Fibroblast of skin of left biceps (primary cell): ENCODE measurements at places on chromosomes 1 and 21.
A peak's percentile ranks its signal among the peaks of the same experiment; 100 is the strongest.

DNA sequence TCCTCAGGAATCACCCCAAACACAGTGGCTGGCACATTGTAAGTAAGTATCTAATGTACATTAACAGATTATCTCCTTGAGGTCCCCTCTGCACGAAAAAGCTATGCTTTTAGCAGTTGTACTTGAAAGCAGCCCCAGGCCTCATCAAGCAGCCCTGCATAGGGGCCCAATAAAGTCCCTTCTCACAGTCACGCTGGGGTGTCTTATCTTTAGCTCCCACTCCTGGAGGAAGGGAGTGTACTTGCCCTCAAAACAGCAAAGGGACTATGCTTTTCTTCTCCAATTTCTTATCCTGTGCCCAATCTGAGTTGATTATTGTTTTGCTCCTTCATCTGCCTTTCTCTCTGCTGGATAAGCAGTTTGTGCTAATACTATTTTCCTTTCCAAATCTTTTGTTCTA, 168.8 kb upstream of the PLXNA2 start:
- DNase-seq = no peak

- DNase-seq = no peak
These were observed 109.6 kb upstream of the ZNF678 start for GRCh38 chr1:227453631-227454355.

- DNase-seq = no peak
These were observed 182.9 kb upstream of the DPYD start for GRCh38 chr1:98103617-98104285.

GRCh38 chr1:201639826-201640225, 100.9 kb downstream of the NAV1 start:
- DNase-seq = no peak

DNA sequence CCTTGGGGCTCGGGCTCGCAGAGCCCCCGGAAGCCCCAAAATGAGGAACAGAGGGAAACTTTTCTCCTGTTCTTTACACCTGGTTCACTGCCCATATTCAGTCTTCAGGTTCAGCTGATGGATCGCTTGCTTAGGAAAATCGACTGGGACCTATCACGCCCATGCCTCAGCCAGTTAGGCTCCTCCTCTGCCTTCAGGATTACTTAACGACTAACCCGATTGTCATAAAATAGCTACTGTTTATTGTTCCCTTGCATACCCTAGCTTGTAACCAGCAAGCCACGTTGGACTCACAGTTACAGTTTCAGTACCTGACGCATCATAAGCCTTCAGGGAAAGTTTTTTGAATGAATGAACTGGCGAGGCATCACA, 692 bp downstream of the TARDBP start:
- no peak for DNase-seq

GRCh38 chr1:234978397-234979295, 150.0 kb downstream of the TOMM20 start:
- DNase-seq = no peak

- DNase-seq = no peak
These were observed 156.3 kb downstream of the VPS13D start for GRCh38 chr1:12386130-12386529.

GRCh38 chr1:4362314-4363044, 291.9 kb upstream of the AJAP1 start:
- no peak for DNase-seq

DNA sequence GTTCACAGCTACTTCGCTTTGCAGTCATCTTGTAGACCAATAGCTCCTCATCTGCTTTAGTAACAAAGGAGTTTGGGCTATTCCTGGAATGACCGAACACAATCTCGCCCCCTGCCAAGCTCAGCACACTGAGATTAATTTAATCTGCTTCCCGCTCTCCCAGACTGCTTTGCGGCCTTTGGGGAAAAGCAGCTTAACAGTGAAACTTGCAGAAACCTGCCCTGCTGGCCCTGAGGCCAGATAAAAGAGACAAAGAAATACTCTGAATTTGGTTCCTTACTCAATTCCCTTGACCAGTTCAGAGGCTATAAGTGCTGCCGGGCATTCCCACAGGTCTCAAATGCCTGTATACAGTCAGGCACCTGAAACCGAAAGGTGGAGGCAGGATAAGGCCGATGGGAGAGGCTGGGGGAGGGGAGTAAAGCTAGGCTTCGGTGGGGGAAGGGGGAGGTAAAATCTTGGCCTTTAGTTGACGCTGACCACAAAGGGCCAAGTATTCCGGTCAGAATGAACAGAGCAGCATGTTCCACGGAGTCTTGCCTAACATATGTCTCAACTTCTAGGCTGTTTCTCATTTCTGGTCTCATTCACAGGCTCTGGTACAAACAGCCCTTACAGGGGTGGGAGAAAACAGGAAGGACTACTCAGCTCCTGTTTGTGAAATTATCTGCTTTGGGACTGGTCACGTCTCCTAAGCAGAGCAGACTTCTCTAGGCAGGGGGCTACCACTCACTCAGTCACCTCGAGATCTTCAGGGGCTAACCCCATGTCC, 17.7 kb upstream of the A3GALT2 start:
- peak; percentile 38 for DNase-seq

- no peak for DNase-seq
These were observed 342.2 kb downstream of the CAMTA1 start for GRCh38 chr1:7127322-7128075.

DNA sequence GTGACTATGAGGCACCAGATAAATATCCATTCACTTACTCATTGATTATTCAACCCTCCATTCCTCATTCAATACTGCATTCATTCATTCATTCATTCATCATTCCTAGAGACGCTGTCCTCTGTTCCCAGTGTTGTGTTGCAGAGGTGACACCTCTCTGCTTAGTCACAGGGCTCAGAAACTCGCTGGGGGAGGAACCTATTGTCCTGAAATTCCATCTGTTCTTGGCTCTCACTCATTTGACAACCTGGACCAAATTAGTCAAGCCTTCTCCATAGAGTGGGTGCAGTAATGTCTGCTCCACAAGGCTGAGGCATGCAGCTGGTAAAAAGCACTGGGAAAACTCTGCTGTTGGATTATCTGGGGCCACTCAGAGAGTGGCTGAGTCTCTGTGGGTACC, 49.7 kb downstream of the MYOM3 start:
- no peak for DNase-seq

GRCh38 chr1:61472876-61473275, 252.1 kb downstream of the TM2D1 start:
- DNase-seq = no peak

GRCh38 chr1:86396498-86396890, 371 bp upstream of the ODF2L start:
- DNase-seq = no peak

DNA sequence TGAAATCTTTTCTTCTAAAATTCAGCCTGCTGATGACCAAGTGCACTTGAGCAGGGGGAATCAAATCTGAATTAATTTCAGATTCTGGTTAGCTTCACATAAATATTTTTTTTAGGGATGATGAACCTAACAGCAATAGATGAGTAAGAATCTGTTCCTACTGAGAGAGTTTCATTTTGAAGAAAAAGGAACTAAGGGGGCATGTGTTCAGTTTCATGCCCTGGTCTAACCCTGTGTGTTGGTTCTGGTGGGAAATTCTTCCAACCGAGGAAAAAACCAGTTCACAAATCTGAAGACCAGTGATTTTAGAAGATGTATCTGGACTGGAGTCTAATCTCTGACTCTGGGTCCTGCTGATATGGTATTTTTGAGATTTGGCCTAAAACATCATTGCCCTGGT, 13.7 kb downstream of the SELL start:
- DNase-seq = no peak

- DNase-seq = no peak
These were observed 17.5 kb upstream of the DUSP10 start for GRCh38 chr1:221759436-221759835.

GRCh38 chr1:113792471-113792870, 19.8 kb downstream of the RSBN1 start:
- no peak for DNase-seq

DNA sequence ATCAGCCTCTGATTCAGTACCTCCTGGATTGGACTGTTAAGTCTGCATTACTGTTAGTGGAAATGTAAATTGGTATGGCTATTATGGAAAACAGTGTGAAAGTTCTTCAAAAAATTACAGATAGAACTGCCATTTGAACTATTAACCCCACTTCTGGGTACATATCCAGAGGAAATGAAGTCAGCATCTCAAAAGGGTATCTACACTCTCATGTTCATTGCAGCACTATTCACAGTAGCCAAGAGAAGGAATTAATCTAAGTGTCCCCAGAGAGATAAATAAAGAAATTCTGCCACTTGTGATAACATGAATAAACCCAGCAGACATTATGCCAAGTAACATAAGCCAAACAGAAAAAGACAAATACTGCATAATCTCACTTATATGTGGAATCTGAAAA, 676.0 kb downstream of the PLA2G4A start:
- no peak for DNase-seq

GRCh38 chr1:153786038-153786790, 11.0 kb downstream of the SLC27A3 start:
- DNase-seq = no peak

DNA sequence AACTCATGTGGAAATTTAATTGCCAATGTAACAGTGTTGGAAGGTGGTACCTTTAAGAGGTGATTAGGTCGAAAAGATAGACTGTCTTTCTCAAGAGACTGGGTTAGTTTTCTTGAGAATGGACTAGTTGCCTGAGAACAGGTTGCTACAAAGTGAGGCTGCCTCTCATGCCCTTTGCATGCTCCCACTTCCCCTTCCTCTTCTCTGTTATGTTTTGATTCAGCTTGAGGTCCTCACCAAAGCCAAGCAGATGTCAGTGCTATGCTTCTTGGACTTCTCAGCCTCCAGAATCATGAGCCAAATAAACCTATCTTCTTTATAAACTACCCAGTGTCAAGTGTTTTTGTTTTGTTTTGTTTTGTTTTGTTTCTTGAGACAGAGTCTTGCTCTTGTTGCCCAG, 187.0 kb upstream of the RUNX1 start:
- no peak for DNase-seq

DNA sequence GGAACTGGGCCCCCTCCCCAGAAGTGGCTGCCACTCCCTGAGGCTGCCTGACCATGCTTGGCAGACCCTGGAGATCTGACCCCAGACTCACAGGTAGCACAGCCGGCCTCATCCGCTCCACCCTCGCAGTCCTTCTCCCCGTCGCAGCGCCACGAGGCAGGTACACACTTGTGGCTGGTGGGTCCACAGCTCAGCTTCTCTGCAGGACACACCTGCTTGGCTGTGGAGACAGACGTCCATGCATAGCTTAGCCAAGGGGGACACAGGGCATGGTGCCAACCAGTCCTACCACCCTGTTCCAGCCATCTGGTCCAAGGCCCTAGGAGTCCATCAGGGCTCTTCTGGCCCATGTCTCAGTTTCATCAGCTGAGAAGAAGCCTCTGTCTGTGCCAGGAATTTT, 42.2 kb upstream of the MAGOH start:
- DNase-seq = no peak

DNA sequence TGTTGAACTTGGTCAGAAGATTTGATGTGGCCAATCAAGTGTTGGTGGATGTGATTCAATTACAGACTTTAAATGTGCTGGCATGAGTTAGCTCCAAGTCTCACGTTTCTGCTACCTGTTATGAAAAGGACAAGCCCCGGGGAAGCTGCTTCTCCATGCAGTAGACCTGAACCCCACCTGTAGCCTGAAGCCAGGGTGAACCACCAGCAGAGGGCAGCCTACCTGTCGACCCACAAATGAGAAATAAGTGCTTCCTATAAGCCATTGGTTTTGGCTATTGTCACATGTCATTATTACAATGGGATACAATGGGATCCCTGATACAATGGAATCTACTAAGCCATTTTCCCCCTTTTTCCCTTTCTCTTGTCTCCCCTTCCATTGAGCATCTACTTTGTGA, 230.2 kb downstream of the PRDM2 start:
- DNase-seq = no peak

- no peak for DNase-seq
These were observed 143.1 kb downstream of the PCBP3 start for GRCh38 chr21:45786660-45787059.

DNA sequence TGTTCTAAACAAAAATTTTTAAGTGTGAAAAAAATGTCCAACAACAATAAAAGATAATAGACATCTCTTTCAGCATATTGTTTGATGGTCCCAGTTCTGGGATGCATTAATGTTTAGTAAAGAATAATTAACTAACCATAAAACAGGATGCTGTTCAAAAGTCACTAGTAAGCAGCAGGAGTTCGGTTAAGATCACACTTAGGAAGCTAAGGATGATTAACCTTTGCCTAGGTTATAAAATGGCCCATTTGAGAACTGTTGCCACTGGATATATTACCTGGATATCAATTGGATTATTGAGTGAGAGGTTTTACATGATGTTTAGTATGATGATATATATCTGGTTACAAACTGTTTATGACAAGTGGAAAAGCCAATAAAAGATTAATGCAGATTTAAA, 171.7 kb downstream of the ATG4C start:
- DNase-seq = no peak

- peak; percentile 51 for DNase-seq
These were observed 517 bp upstream of the H3-3A start for GRCh38 chr1:226061841-226062557.

GRCh38 chr1:80036690-80037432, 1030.3 kb upstream of the ADGRL4 start:
- DNase-seq = no peak

GRCh38 chr1:47781171-47781959, 215.8 kb downstream of the TRABD2B start:
- DNase-seq = no peak

DNA sequence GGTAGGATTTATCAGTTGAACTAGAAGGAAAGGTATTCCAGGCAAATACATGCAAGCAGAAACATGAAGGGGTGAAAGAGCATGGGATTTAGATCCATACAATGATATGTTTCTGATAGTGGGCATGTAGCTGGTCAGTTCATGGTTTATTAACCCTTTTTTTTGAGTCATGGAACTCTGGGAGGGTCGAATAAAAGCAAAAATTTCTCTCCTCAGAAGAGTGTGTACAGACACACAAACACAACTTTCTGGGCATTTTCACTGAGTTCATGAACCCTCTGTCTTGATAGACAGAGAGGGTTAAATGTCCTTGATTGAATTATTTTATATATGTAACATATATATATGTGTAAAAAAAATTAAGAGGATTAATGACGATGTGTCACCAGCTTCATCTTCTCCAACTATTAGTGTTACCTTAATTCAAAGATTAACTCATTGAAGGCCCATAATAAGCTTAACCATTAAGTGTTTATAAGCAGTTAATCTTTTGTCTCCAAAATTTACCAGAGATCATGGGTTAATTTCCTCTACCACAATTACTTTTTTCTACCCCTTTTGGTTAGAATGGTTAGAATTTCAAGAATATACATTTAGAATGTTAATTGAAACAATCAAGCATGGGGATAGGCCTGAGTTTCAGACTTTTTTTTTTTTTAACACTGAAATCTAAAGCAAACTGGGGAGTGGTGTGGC, 4.6 kb downstream of the JUN start:
- DNase-seq = no peak

- no peak for DNase-seq
These were observed 29.0 kb downstream of the DHCR24 start for GRCh38 chr1:54857746-54858561.
